ENCODE measurements at places on chromosomes 4 and X.

- DNase-seq: peak; percentile 59
These were observed 56.4 kb downstream of the IRF2 start for GRCh38 chr4:184417802-184418511.

DNA sequence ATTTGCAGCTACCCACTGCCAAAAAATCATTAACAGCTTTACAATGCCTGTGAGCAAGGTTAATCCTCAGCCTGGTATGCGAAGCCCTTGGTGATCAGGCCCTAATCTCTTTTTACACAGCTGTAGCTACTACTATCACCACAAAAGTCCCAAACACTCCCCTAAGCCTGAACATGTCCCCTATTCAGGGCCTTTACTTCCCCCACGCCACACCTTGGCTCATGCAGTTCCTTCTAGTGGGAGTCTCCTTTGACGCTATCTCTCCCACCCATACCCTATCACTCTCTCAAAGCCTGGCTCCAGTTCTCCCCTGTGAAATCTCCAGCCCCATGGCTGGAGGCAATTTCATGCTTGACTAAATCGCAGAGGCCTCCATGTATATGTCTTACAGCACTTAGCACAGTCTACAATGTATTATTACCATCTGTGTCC, 90.6 kb upstream of the CBR4 start:
- DNase-seq: no peak

- DNase-seq: peak; percentile 73
These were observed 75.6 kb downstream of the FHIP1A start for GRCh38 chr4:151484396-151485102.

GRCh38 chrX:10051866-10052480, 84.8 kb downstream of the CLDN34 start:
- DNase-seq: no peak

DNA sequence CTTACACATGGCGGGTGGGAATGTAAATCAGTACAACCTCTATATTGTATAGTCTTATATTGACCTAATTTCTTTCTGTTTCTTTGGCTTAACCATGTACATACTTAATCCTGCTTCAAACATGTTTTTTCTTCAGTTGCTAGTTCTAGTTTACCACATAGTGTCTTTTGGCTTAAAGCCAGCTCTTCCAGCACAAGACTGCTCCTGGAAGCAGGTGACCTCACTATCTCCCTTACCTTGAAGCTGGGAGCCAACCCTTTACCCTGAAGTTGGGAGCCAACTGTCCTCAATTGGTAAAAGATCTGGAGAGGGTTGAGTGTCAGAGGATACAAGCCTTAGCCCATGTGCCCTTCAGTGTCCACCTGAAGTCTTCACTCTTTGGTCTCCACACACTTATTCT, 162.7 kb downstream of the AASDH start:
- DNase-seq: no peak

GRCh38 chr4:51963841-51964517, 56.2 kb downstream of the LRRC66 start:
- no peak for DNase-seq

- no peak for DNase-seq
These were observed 3.7 kb downstream of the TAF7L start for GRCh38 chrX:101287402-101287801.

GRCh38 chr4:151267104-151267503, 9.9 kb upstream of the PRSS48 start:
- no peak for DNase-seq

GRCh38 chr4:147163311-147163710, 217.6 kb upstream of the TTC29 start:
- DNase-seq: no peak
